Activated CD4-positive, alpha-beta T cell treated with anti-CD3 and anti-CD28 coated beads, Interleukin-2, amount 10 ng/mL, durations not matched to agents 24 days and 14 days (primary cell): ENCODE measurements at places on chromosomes 5 and 9. TPM values are rescaled to one million over a fixed set of nuclear protein-coding genes. Genes with fewer than 3 reads are reported as not detected.
A peak's percentile ranks its signal among the peaks of the same experiment; 100 is the strongest.

Gene LCN9
- not detected in 2 replicates for total RNA-seq

Gene NUTM2G
- not detected in 2 replicates for total RNA-seq

Gene PSAT1
- total RNA-seq: 88.5 and 91.3 TPM in 2 replicates

DNA sequence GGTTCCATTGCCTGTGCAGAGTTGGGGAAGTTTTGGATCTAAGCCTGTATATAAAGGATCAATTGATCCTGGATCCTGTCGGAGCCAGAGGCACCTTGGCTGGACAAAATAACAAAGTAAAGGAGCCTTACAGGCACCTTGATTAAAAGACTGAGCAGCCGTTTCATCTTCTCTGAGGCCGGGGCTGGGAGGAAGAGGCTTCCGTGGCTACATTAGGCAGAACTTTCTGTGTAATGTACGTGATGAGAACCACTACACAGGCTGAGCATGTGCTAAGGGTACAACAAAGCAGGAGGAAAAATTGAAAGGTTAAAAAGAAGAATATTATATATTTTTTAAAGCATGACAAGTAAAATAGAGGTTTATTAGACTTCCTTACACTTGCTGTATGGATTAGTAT is 37.0 kb downstream of the IL31RA start:
- peak; percentile 67 for DNase-seq

GRCh38 chr9:29203244-29203930 is 1630.1 kb upstream of the C9orf72 start:
- no peak for DNase-seq

- DNase-seq: no peak
These were observed 115.3 kb downstream of the GDNF start for GRCh38 chr5:37724395-37725125.

- no peak for DNase-seq
These were observed 12.2 kb upstream of the CDK5RAP2 start for GRCh38 chr9:120592210-120592609.

- DNase-seq: no peak
These were observed 76.6 kb upstream of the XPA start for GRCh38 chr9:97773723-97774122.

- DNase-seq: no peak
These were observed 3.2 kb downstream of the ZNF131 start for GRCh38 chr5:43123887-43124286.

GRCh38 chr5:67093279-67093678 is 103.3 kb downstream of the CD180 start:
- no peak for DNase-seq

Gene ZFP37
- 0.30 and 0.33 TPM in 2 replicates for total RNA-seq

DNA sequence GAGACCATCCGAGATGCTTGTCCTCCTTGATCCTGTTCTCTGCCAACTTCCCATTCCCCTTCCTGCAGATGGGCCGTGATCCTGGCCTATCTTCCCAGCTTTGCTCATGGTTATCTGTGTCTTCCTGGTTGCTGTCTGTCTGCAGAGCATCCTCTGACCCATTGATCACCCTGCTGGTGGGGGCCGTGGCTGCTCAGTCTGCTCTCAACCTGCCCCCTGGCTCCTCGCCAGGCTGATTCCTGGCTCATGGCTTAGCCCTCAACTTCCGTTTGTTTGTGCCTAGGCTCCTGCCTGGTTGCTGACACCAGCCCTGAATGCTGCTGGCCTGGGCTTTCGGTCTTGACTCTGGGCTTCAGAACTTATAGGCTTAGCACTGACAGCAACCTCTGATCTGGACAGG is 67.1 kb upstream of the SMIM15 start:
- DNase-seq: no peak

- no peak for DNase-seq
These were observed 165.3 kb downstream of the BNC2 start for GRCh38 chr9:16705111-16705604.

DNA sequence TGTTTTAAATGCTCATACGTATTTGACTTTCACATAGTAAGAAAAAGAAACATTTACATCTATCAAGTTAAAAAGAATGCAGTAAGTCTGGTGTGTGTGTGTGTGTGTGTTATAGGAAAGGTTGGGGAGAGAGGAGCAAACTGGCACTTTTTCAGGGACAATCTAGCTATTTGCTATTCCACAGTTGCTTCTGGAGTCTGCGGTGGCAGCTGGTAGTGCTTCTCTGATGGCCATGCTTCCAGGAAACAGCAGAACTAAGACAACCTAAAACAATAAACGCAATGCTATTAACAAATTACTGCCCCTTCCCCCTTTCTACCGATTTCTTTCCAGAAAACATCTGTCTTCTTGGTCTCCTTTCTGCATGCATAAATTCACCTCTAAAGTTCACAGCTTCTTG is 70.0 kb upstream of the CDH10 start:
- DNase-seq: no peak

- DNase-seq: no peak
These were observed 529 bp downstream of the CSNK1A1 start for GRCh38 chr5:149550594-149551226.

- no peak for DNase-seq
These were observed 131.5 kb upstream of the PTCH1 start for GRCh38 chr9:95648225-95648624.

- no peak for DNase-seq
These were observed 9.4 kb upstream of the LMX1B start for GRCh38 chr9:126604059-126605055.

Gene CTXN3
- not detected in 2 replicates for total RNA-seq

- DNase-seq: no peak
These were observed 55.3 kb downstream of the MAPKAP1 start for GRCh38 chr9:125651576-125652232.

Gene DDX4
- total RNA-seq: 0.19 and 0.40 TPM in 2 replicates

DNA sequence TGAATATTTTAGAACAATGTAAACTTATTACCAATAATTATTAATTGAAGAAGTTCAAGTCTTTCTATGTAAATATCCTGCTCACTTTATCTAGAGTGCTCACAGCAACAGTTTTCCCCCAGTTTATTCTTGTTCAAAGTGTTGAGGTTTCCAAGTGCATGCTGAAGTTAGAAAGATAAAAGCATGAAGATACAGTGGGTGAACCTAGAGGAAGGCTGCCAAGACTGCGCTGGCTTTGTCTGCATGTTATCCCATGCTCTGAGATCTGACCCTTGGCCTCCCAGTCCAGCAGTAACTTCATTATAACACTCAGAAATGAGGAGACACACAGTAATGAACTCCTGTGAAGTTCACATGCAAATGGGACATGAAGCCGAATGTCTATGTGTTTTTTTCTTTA is 76.0 kb upstream of the PIP5K1B start:
- no peak for DNase-seq

- no peak for DNase-seq
These were observed 9.7 kb upstream of the RNU6ATAC start for GRCh38 chr9:134174073-134174449.

DNA sequence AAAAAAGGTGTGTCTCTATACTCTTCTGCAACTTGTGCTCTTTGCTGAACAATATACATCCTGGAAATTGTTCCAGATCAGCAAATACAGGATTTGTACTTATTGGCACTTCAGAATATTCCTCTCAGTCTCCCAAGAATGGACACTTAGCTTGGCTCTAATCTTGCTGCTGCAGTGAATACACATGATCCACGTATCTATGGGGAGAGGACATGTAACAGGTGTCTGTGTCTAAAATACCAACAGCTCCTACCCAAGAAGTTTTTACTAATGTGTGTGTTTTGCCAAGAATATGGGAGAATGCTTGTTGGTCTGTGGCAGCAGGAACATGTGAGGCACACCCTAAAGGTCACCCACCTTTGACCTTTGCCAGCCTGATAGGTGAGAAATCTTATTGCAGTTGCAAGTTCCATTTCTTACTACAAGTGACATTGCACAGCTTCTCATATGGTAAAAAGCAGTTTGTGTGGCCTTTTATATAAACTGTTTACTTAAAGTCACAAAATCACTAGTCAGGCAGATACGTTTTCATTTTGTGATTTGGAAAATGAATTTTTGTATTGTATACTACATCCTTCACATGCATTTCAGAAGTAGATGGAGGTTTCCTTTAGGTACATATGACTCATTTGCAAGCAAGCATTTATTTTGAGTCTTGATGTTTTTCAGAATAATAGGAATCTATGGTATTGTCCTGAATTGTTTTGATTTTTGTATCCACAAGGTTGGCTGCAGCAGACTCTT is 35.8 kb downstream of the PHF2 start:
- no peak for DNase-seq

DNA sequence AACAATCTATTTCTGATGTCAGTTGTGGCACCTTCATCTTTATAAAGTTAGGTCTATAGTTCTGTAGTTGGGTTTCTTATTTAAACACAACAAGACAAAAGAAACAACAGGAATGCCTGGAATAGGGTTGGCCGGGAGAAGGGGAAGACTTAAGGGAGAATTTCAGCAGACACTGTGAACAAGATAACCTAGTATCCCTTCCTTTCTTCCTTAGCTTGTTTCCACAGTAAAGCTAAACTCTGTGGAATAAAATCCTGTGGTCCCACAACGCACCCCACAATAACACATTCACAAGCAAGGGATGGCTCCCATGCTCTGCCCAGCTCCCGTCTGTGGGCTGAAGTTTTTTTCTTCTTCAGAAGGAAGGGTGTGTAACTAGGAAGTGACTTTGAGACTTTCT is 124.9 kb upstream of the SMARCA2 start:
- DNase-seq: no peak
